ENCODE measurements at places on chromosomes 2 and 18.

GRCh38 chr18:13376841-13377351 is 158.3 kb downstream of the LDLRAD4 start:
- no peak for DNase-seq

DNA sequence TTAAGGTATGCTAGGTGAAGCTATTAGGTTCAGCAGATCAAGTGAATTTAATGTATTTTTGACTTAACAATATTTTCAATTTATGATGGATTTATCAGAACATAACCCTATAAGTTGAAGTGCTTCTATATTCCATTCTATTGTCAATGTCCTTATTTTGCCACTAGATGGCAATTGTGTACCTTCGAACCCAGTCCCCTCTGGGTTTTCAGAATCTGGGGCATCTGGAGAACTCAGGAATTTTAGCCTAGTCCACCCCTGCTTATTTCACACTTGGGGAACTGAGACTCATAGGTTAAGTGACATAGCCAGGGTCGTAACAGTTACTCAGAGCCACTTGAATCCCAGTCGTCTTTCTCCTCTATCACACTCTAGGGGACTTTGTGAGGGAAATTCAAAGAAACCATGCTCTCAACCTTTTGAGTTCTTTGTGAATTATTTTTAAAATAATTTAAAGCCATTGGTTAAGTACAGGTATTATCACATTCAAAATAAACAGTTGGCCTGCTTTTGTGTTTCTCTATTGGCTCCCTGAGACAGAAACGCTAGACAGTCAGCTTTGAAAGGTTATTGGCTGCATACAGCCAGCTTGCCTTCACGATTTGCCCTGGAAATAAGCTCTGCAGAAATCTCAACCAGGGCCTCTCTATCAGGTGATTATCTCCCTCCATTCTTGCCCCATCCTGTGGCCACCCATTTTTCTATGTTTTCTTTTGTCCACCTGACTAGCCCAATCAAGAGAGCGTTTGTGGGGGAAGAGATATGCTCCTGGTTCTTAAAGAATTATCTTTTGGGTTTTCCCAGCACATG is 145.0 kb downstream of the TTC27 start:
- no peak for DNase-seq

DNA sequence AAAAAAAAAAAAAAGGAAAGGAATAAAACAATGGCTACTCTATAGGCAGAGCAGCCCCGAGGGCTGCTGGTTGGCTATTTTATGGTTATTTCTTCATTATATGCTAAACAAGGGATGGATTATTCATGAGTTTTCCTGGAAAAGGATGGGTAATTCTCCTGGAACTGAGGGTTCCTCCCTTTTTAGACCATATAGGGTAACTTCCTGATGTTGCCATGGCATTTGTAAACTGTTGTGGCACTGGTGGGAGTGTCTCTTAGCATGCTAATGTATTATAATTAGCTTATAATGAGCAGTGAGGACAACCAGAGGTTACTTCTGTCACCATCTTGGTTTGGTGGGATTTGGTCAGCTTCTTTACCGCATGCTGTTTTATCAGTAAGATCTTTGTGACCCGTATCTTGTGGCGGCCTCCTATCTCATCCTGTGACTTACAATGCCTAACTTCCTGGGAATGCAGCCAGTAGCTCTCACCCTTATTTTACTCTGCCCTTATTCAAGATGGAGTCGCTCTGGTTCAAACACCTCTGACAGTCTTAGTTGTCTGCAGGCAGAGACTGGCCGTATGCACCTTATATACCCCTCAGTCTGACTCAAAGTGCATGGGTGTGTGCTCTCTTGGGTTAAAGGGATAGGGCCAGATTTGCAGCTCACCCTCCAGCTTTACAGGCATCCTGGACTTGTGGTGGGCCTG is 57.7 kb downstream of the HAUS1 start:
- DNase-seq = no peak

- no peak for DNase-seq
Measured at GRCh38 chr2:31802711-31803110, 208.1 kb downstream of the MEMO1 start.

GRCh38 chr2:235191978-235192377 is 240.2 kb downstream of the SH3BP4 start:
- no peak for DNase-seq

- no peak for DNase-seq
Measured at GRCh38 chr2:187169864-187170263, 278.2 kb downstream of the CALCRL start.

DNA sequence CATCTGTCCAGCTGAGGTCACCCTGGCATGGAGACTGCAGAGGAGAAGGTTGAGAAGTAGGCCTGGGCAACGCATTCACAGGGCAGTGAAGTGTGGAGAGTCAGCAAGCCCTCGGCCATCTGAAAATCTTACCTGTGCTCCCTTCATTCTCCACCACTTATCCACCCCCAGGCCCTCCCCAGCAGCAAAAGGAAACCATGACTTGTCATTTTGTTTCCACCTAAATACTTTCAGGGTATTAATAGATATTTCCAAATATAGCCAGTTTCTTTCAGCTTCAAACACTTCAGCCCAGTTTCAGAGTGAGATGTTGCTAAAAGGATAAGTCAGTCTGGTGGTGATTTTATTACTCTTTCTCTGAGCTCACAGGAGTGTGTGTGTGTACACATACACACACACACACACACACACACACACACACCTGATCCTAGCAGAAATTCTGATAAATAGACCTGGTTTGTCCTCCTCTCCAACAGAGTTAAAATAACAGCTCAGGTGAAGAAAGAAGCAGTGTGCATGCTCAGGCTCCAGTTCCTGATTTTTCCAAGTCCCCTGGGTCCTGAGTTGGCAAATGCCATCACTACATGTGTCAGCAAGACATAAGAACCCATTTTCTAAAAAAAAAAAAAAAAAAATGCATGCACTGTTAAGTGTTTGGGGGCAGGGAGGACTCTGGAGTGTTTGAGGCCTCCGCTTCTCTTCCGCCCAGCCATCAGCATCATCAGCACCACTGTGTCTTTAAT is 82.8 kb downstream of the LOXHD1 start:
- DNase-seq = no peak

- DNase-seq = no peak
Measured at GRCh38 chr18:59736061-59736460, 38.8 kb upstream of the CCBE1 start.

DNA sequence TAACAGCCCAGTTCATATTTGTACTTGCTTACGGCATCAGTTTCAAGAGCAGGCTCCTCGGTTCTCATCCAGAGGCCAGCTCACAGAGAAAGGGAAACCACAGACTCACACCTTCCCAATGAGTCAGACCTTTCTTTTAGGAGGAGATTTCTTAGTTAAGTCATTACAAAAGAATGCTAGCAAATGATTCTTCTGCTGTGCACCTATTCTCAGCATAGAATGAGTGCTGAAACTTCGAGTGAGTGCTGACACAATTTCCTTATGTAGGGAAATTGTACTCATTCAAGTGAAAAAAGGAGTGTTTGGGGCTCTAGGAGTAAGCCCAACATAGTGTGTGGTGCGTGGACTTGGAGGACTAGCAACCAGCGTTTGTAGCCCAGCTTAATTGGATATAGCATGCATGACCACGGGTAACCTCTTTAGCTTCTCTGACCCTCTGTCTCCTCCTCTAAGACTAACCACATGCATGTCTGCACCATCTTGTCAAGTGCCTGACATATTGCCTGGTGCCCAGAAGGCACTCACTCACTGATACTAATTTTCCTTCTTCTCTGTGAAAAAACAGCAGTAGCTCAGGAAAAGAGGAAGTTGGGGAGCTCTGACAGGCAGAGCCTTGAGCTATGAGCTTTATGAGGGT is 87.0 kb downstream of the ALPK2 start:
- DNase-seq = no peak

DNA sequence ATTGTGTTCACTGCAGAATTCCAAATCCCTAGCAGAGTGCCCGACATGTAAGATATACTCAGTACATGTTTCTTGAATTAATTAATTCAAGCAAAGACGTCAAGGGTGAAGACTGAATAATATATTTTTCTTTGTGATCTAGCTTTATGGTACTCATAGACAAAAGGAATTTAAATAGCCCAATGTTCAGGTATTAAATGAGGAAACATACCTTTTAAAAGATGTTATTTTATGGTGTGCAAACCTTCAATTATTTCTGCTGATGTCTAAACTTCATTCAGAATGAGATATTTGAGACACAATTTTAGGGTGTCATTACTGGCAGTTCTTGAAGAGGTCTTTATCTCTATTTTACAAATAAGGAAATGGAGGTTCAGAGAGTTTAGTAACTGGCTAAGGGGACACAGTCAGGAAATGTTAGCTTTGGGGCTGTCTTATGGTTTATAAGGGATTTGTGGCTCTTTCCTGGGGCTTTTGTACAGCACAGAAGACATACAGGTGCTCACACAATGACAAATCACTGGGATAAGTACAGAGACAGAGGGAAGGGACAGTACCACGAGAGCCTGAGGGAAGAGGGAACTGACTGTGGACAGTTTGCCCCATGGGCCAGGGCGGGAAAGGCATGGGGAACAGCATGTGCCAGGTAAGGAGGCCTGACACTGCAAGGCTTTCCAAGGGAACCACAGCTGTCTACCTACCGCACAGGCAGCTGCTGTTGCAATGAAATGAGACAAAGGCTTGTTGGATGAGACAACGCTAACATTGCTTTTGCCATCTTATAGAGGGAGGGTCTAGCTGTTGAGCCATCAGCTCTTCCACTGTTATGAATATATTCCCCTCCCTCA is 155.3 kb downstream of the DDX1 start:
- DNase-seq = no peak

GRCh38 chr2:170229744-170230143 is 51.8 kb downstream of the MYO3B start:
- no peak for DNase-seq

- no peak for DNase-seq
Measured at GRCh38 chr2:103401621-103402020, 639.8 kb downstream of the TMEM182 start.

- no peak for DNase-seq
Measured at GRCh38 chr2:3008561-3008960, 369.1 kb downstream of the EIPR1 start.

- DNase-seq = no peak
Measured at GRCh38 chr2:22855081-22855480, 529.9 kb upstream of the KLHL29 start.

DNA sequence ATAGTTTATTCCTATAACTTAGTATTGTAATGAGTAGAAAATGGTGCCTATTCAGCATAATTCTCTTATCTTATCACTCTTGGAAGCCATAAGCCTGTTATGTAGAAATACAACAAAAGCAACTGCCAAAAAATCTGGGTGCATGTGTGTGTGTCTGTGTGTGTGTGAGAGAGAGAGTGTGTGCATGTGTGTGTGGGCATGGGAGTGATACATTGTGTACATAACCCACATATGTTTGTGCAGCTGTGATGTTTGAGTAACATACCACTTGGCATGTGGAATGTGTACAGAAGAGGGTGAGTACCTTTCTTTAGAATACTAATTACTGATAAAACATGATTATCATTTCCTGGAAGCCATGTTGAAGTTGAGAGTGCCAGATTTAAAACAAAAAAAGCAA is 642.3 kb upstream of the SYT4 start:
- no peak for DNase-seq

DNA sequence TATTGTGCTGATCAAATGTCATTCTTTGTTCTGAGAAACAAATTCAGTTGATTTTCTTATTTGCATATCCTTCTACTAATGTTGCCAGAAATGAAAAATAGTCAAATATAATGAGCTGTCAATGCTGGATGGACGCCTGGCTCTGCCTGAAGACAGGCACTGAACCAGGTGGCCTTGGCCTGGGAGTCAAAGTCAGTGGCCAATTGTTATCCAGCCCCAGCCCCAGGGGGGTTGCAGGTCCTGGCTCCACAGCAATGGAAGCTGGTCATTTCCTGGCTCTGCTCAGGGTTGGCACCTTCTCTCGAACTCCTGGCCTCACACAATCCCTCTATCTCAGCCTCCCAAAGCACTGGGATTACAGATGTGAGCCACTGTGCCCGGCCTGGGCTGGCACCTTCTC is 176.8 kb upstream of the GLI2 start:
- no peak for DNase-seq

- no peak for DNase-seq
Measured at GRCh38 chr2:171509945-171510731, 12.1 kb upstream of the CYBRD1 start.

GRCh38 chr2:217000406-217000805 is 140.5 kb upstream of the TNP1 start:
- DNase-seq = no peak

- no peak for DNase-seq
Measured at GRCh38 chr18:76391038-76391437, 104.0 kb downstream of the ZNF516 start.

- DNase-seq = no peak
Measured at GRCh38 chr18:42780171-42780570, 335.3 kb downstream of the RIT2 start.

- no peak for DNase-seq
Measured at GRCh38 chr2:135245071-135245470, 193.0 kb downstream of the RAB3GAP1 start.

DNA sequence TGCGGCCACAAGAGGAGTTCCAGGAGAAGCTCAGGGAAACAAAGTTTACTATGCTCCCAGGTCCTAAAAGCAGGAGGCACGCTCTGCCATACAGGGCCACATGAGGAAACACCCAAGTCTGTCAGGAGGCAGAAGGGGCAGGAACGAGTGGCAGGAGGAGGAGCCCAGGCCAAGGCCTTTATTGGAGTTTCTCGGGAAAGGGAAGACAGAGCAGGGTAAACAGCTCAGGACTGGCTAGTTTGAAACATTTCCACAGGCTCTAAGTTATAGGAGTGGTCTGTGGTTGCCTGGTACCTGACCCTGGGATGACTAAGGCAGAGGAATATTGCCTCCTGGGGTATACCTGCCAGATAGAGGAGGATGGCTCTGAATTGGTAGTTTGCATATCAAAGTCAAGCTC is 3.7 kb upstream of the ZNF638 start:
- DNase-seq = no peak

DNA sequence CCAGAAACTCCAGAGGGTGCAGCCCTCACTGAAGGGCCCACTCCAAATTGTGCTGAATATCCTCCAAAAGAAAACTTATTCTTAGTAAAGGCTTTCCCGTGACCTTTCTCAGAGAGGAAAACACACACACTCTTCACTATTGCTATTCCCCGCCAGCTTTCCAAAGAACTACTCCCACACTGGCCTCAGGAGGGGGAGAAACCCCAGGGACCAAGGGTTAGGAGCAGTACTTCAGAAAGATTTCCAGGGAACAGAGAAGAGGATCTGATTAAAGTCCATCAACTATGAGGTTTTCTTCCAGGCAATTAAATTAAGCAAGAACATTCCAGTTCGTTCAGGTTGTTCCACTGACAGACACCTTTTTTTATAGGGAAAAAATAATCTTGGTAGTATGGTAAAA is 150.2 kb downstream of the TTC32 start:
- no peak for DNase-seq

GRCh38 chr18:44452346-44452745 is 228.3 kb upstream of the SETBP1 start:
- DNase-seq = no peak

DNA sequence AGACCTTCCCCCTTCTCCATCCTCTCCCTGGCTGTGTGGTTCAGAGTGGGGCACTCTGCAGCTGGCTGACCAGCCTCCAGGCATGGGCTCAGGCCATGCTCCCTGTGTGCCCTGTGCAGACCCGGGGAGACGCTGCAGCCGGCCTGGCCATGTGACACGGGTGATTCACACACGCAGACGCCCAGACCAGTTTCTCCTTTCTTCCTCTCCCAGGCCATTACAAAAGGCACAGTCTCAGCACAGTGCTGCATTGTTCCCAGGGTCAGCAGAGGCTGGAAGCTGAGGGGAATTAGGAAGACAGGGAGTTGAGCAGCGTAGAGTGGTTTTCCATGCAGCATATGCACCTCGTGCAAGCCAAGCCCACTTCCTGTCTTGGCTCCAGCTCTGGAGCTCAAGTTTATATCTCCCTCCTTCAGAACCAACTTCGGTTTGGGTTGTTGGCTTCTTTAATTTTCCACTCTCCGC is 288.5 kb downstream of the TNS1 start:
- no peak for DNase-seq
